ENCODE measurements at places on chromosomes 16 and 17.

DNA sequence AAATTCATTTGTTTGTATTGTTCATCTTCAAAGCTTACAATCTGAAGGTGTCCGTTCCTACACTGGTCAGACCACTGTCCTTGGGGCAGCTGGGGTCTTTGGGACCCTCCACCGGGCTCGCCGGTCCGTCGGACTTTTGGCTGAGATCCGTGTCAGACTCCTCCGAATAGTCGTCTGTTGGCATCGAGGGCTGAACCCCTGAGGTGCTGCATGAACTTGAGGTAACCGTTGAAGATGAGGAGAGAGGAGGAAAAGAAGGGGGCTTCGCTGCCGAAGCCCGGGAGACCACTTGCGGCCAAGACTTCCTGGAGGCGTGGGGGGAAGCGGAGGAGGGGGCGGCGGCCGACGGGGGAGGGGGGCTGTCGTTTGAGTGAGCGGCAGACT, 260.8 kb downstream of the ZFHX3 start:
- no peak for DNase-seq

DNA sequence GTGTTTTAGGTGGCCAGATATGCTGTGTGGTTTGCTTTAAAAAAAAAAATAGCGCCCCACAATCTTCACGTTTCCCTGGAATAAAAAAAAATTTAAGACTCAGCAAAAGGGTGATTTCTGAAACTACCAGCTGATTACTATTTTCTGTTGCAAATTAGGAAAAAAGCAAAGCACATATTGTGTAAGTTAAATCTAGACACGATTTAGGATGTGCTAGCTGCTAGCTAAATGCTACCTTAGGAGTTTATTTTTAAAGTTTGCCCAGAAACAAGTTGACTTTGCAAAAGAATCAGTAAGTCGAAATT, 944 bp upstream of the MARF1 start:
- no peak for DNase-seq

DNA sequence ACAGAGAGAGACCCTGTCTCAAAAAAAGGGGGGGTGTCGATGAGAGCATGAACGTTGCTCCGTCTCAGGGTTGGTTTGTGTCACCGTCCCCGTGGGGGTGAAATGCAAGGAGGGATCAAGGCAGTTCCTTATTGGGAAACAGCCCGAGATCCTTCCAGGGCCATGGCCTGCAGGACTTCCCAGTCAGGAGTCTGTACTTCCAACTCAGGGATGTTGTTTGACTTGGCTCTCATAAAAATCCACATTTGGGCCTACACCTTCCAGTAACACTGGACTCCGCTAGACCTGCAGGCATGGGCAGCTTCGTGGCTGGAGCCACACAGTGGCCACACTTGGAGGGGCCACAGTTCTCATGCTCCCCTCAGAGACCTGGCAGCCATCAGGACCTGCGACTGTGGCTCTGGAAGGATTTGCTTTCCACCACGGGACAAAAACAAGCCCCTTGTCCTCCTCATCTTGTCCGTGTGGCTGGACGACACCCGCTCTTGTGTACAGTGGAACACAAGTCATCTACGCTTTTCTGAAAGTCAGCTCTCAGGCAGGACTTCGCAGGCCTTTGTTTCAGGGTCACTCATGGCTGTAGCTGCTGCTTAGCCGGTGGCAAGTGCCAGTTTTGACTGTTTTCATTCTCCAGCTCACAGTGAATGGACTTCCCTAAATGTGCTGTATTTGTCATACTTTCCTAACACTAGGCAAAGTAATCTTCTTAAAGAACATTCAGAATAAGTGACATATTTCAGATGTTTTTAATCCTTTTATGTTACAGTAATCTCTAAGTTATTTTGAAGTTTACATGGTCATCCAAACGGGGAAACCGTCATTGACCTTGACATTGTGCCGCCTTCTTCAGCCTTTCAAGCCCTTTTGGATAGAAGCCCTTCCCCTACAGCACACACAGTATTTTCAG, 24.2 kb upstream of the IL17C start:
- DNase-seq, result no peak

DNA sequence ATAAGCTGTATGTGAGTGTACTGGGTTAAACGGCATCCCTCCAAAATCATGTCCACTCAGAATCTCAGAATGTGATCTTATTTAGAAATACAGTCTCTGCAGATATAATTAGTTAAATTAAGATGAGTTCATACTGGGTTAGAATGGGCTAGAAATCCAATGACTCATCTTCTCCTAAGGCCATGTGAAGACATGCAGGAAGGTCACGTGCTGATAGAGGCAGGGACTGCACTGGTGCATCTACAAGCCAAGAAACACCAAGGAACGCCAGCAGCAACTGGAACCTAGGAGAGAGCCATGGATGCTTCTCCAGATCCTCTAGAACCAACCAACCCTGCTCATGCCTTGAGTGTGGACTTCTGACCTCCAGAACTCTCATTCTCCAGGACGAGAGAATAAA, 241.0 kb downstream of the XYLT1 start:
- no peak for DNase-seq

DNA sequence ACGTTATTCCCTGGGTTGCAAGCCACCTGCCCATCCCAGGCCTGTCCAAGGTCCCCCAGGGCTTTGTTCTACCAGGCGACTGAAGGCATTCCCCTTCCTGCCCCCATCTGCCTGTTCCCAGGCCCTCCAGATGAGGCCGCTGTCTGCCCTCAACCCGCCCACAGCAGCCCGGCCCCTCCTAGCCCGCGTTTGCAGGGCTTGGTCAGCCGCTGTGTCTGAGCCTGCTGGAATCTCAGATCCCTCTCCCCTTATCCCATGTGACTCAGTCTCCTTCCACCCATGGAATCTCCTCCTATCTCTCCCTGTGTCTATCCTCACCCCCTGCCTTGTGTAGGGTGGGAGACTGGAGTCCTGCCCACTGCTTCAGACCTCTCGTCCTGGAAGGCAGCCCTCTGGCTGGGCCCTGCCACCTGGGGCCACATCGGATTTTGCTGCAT, 186.0 kb upstream of the TNRC6C start:
- peak; percentile 85 for DNase-seq

- no peak for DNase-seq
Measured at GRCh38 chr16:56237451-56237930, 46.2 kb downstream of the GNAO1 start.
